ENCODE measurements at places on chromosomes 6 and 20. TPM values are rescaled to one million over a fixed set of nuclear protein-coding genes. Genes with fewer than 3 reads are reported as not detected.

Gene XRN2
- 107 TPM for polyA plus RNA-seq

Gene HTR1E
- polyA plus RNA-seq, result 0.96 TPM

Gene WFDC6
- not detected for polyA plus RNA-seq

Gene MYBL2
- 25.8 TPM for polyA plus RNA-seq

All from right renal pelvis (tissue), 4 donors.